Large intestine (tissue), 12 donors: ENCODE measurements at places on chromosomes 12 and 14.
A peak's percentile ranks its signal among the peaks of the same experiment; 100 is the strongest.

DNA sequence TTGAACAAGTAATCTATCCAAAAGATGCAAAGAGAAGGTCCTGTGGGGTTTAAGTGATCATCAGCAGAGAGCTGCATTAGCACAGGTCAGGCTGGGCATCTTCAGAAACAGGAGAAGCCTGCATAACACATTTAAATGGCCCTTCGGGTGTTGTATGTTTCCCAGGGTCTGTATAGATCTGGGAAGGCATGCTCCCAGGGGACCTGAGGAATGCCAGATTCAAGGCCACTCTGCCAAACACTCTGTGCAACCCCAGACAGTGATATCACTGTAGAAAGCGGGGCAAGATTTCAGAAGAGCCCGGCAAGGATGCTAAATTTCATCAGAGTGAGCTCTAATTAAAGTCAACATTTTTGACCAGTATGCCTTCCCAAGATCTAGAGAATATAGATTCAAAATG lies 92.9 kb downstream of the ARMH4 start:
- no peak for DNase-seq

DNA sequence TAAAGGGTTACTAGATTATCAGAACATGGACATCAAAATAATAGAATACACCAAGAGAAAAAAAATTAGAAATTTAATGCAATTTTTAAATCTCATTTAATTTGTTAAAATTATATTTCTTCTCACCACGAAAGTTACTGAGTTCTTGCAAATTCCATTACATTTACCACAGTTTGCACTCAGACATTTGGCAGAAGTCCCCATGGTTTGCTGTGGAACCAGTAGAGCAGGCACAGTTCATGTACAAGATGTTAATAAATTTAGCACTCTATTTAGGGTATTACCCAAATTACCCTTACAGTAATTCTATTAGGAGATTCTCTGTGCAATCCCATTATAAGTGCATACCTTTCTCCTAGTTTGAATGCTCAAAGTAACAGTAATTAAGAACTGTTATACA lies 9.7 kb downstream of the SCN8A start:
- DNase-seq: no peak

GRCh38 chr14:61391119-61391518 lies 69.7 kb downstream of the PRKCH start:
- no peak for DNase-seq

DNA sequence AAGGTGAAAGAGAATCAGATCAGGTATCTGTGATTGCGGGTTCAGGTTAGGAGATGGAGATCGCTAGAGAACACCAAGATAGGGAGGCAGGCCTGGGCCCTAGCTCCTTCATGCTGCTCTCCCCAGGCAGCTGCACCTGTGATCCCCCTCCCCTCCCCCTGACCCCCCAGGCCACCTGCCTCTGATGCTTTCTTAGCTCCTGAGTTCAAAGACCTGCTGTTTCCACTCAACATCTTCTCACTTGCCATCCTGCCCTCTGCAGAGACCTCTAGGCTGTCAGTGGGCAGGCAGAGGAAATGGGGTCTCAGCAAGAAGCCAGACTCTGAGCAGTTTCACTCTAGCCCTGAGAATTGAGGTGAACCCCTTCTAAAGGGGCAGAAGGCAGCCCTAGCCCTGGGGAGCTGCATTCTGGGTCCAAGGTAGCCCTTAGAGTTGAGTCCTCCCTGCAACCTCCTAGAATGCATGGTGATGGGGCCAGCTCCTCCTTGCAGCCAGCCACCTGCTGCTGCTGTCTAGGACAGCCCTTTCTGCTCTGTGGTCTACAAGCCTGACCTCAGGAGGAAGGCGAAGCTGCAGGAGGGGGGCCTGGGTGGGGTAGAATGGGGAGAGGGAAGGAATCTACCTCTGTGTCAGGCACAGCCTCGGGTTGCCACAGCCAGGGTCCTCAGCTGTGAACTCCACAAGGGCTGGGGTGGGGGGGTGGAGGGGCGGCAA lies 6.4 kb upstream of the SLC48A1 start:
- no peak for DNase-seq

GRCh38 chr12:42568952-42569915 lies 20.3 kb downstream of the PRICKLE1 start:
- DNase-seq: peak; percentile 49

DNA sequence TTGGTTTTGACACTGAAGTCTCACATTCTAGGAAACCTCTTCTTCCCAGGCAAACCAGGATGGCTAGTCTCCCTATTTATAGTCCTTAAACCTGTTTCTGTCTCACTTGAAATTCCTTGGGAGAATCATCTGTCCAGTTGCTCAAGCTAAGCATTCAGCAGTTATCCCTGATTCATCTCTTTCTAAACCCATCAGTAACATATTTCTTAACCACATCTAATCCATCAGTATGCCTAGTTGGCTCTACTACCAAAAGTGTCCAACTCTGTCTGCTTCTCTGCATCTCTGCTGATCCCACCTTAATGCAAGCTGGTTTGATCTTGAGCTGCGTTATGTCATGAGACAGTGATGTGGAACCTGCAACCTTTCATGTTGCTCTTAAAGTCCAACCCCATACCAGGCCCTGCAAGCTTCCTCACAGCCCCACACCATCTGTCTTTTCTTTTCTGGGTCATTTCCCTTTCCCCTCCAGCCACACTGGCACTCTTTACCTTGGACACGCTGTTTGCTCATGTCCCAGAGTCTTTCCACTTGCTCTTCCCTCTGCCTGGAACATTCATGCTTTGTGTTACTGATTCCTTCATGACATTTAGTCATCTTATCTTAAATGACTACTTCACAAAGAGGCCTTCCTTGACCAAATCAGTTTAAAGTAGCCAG lies 380.8 kb upstream of the RGS6 start:
- DNase-seq: no peak

GRCh38 chr14:101812071-101812470 lies 50.6 kb downstream of the PPP2R5C start:
- no peak for DNase-seq

- no peak for DNase-seq
Measured at GRCh38 chr14:31777312-31777711, 216.1 kb downstream of the NUBPL start.
